NCI-H1436 treated with DMSO at 0.1 percent for 48 hours (cell line): ENCODE measurements at places on chromosomes 4 and X.

DNA sequence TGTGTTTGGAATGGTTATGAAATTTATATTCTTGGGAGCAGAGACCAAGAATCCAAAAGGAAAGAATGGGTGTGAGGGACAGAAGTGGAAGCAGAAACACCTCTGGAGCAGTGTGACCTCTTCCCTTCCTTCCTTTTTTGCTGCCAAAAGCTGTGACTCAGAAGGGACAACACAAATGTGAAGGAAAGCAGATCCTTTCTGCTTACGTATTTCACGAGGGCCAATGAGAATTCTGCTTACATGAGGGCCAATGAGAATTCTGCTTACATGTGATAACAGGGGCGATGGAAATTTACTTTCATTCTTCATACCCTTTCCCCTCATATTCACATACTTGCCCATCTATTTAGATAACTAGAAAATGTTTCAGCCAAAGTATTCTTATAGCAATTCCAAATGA is 404.6 kb downstream of the PRDM5 start:
- no peak for DNase-seq

DNA sequence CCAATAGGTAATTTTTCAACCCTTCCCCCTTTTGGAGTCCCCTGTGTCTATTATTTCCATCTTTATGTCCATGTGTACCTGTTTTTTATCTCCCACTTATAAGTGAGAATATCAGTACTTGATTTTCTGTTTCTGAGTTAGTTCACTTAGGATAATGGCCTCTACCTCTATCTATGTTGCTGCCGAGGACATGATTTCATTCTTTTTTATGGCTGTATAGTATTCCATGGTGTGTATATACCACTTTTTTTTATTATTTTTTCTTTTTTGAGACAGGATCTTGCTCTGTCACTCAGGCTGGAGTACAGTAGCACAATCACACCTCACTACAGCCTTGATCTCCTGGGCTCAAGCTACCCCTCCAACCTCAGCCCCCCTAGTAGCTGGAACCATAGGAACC is 47.6 kb downstream of the FUNDC1 start:
- DNase-seq, result no peak

GRCh38 chrX:56963377-56963776 is 32.0 kb downstream of the SPIN3 start:
- DNase-seq, result no peak

- DNase-seq, result no peak
These were observed 218.9 kb downstream of the FBXW7 start for GRCh38 chr4:152316969-152317368.

- no peak for DNase-seq
These were observed 21.2 kb upstream of the SLC25A31 start for GRCh38 chr4:127708985-127709384.

GRCh38 chr4:140497747-140498636 is at the start of gene MGAT4D:
Gene MGAT4D (minus strand): TSS chr4:140498293. CDS start chr4:140498222, 71 bp downstream.
- no peak for DNase-seq
